Dorsolateral prefrontal cortex (tissue), 122 donors: ENCODE measurements at places on chromosomes 4 and X. TPM values are rescaled to one million over a fixed set of nuclear protein-coding genes. Genes with fewer than 3 reads are reported as not detected.

Gene CDX4
- not detected for total RNA-seq

Gene MAB21L2
- total RNA-seq, result not detected

Gene LRIT3
- 0.94 TPM for total RNA-seq

Gene HPSE
- 0.71 TPM for total RNA-seq

- DNase-seq, result no peak
These were observed 340.1 kb upstream of the FSTL5 start for GRCh38 chr4:162503868-162504267.

DNA sequence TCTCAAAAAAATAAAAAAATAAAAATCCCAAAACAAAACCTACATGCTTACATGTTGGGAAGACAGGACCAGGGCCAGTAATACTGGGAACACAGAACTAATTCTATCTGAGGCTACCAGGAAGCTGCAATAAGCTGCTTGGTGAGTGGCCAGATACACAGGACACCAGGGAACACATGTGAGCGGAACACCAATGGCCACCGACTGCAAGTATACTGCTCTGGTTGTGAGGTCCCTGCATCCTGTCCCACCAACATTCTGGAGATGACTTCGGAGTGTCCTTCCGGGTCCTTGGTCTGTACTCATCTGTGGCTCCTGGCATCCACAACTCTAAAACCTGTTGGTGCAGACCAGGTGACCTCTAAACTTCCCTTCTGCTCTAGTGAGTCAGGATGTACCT, 2.7 kb downstream of the TNIP2 start:
- DNase-seq, result no peak

DNA sequence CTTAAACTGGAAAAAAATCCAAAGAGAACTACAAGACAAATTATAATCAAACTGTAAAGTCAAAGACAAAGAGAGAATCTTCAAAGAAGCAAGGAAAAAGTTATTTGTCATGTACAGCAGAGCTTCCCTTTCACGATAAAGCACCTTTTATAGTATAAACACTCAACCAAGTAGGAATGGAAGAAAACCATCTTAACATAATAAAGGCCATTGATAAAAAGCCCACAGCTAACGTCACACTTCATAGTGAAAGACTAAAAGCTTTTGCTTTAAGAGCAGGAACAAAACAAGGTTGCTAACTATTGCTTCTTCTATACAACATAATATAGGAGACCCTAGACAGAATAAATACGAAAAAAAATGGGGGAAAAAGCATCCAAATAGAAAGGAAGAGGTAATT, 595.7 kb upstream of the POU3F4 start:
- no peak for DNase-seq

DNA sequence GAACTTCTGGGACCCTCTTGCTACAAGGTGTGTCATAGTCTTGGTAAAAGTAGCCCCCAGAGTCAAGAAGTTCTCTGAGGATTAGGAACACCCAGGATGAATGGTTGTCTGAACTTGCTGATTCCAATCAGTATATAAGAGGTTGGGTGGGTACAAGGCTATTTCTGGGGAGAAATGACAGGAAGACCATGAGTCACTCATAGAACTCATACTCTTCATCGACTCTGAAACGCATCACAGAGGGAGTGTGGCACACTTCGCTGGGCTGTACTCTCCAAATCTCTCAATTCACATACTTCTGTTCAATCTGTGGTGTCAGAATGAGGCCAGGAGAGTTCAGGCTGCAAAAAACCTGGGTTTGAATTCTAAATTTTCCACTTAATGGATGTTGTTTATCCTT, 193.2 kb upstream of the LEF1 start:
- DNase-seq, result no peak

DNA sequence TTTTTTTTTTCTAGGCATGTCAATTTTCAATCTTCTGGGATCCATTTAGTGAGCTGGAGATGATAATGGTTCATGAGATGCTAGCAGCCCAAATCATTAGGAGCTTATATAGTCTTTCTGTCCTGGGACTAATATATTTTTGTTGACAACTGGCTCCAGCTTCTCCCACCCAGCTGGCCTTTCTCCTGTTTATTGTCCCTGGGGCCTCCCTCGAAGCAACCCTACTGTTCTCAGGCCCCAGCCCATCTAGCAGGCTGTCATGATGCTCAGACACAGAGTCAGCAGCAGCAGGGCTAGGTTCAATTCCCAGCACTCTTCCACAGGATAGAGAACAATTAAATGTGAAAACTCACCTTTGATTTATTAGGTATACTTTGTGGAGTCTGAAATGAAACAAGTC, 127.6 kb upstream of the MID1 start:
- no peak for DNase-seq

GRCh38 chrX:57519578-57520118, 72.2 kb upstream of the ZXDB start:
- no peak for DNase-seq

- no peak for DNase-seq
These were observed 498.1 kb downstream of the NLGN4X start for GRCh38 chrX:5730556-5730955.

DNA sequence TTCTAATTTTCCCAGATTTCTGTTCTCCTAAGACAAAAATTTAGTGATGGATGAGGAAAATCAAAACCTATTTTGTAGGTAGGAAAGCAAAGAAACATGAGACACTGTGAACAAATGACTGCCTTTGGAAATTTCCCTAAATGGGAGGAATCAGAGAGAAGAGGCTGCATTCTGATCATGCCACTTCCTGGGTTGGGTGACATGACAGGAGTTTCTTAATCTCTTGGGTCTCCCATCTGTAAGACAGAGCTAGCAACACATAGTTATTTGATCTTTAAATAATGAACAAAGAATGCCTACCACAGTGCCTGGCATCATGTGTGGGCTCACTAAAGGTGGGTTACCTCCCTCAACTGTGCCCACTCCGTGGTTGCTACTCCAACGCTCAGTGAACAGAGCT, 57.1 kb downstream of the CCDC149 start:
- DNase-seq, result no peak

GRCh38 chr4:89640620-89641366, 196.2 kb downstream of the SNCA start:
- no peak for DNase-seq

- DNase-seq, result no peak
These were observed 186.9 kb downstream of the CAMK2D start for GRCh38 chr4:113574636-113575103.

GRCh38 chrX:9498236-9498635, 33.4 kb downstream of the TBL1X start:
- no peak for DNase-seq
